Stimulated activated CD8-positive, alpha-beta memory T cell treated with anti-CD3 and anti-CD28 coated beads, Interleukin-15, amount 100 ng/mL, for 24 hours (primary cell): ENCODE measurements at places on chromosomes 6 and 20.

DNA sequence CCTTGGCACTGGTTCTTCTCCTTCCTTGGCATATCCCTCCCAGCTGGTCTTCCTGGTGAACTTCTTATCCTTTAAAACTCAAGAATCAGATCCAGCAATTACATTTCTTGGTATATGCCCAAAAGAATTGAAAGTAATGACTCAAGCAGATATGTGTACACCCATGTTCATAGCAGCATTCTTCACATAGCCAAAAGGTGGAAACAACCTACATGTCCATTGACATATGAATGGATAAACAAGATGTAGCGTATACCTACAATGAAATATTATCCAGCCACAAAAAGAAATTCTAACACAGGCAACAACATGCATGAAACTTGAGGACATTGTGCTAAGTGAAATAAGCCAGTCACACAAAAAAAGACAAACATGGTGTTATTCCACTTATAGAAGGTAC lies 103.7 kb upstream of the NT5E start:
- no peak for DNase-seq

DNA sequence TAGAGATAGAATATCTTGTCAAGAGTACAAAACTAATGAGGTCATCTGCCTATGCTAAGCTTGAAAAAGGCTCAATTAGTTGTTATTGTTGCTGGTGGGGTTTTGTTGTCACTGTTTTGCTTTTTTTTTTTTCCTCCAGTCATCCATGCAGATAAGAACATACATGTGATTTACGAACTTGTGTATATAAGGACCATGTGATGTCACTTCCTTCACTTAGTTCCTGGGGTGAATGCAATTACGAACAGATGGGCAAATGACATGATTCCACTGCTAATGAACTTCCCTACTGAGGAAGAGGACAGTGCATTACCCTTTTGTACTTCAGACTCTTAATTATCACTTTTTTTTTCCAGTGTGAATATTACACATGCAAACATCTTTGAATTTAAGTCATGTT lies 1175.3 kb upstream of the GJE1 start:
- no peak for DNase-seq

DNA sequence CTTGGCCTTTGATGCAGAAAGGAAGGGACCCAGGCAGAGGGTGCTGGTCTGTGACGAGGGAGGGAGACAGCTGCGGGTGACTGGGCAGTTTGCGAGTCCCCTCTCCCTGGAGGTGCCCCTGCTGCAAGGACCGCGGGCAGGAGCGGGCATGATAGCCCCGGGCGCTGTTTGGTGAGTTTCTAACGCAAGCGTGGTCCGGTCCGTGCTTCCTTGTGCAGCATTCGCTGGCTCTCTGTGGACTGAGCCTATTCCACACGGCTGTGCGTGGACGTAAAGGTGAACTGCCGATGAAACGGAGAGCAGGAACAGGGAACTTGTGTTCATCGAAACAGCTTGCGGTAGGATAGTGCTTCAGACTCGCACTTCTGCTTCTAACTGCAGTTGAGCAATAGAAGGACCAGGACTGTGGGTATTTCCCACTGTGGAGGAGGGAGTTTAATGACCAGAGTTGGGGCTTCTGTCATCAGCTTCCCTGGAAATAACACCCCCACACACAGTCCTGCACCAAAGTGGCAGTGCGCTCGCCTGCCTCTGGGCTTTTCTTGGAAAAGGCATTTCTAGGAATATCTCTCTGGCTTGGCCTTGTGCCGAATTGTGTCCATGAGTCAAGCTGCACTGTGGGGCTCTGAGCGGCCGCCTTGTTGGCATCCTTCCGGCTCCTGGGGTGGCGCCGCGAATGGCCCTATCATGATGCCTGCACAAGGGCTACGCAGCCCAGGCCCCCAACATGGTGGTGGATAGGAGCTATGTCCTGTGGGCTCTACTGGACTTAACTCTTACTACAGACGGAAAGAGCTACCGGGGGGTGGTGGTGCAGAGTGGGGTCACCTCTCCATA lies 48.9 kb downstream of the DUSP22 start:
- no peak for DNase-seq

DNA sequence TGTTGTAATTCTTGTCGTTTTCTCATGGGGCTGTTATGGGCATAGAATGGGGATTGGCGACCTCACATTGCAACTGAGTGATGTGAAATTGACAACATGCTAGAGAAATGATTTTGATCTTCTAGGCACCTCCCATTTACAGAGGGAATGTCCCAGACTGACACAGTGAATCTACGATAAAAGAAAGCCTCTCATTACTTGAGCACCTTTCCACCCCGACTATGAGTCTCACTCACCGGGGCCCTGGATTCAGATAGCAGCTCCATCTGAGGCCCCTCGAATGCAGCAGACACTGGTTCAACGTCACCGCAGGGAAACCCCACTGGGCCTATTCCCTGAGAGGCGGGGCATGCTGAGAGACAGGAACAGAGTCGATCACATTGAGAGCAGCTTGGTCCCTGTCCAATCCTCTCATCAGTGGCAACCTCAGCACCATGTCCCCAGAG lies 49.1 kb downstream of the NFATC2 start:
- no peak for DNase-seq

- no peak for DNase-seq
Observed at GRCh38 chr6:150880336-150880735, 14.8 kb downstream of the MTHFD1L start.

- DNase-seq, result no peak
Observed at GRCh38 chr6:149331043-149331807, 13.7 kb downstream of the TAB2 start.

GRCh38 chr6:129733290-129733689 lies 23.3 kb upstream of the ARHGAP18 start:
- DNase-seq, result no peak

GRCh38 chr6:140586426-140587061 lies 1212.1 kb upstream of the CITED2 start:
- no peak for DNase-seq

- DNase-seq, result no peak
Observed at GRCh38 chr6:56072856-56073255, 174.5 kb downstream of the COL21A1 start.

DNA sequence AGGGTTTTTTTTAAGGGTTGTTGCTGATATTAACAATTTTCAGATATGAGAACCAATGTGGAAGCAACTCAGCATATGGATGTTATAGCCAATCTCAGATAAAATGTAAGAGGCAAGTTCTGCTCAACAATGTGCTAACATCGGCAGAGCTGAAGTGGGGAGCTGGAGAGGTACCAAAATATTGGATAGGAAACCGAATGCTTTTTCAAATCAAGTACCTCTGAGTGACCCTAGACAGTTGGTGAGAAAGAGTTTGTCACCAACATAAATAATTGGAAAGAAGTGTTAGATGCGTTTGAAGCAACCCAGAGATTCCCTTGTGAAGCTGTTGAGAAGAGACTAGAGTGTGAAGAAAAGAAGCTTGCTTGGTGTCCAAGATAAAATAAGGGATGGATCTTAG lies 140.7 kb downstream of the SOX4 start:
- no peak for DNase-seq

DNA sequence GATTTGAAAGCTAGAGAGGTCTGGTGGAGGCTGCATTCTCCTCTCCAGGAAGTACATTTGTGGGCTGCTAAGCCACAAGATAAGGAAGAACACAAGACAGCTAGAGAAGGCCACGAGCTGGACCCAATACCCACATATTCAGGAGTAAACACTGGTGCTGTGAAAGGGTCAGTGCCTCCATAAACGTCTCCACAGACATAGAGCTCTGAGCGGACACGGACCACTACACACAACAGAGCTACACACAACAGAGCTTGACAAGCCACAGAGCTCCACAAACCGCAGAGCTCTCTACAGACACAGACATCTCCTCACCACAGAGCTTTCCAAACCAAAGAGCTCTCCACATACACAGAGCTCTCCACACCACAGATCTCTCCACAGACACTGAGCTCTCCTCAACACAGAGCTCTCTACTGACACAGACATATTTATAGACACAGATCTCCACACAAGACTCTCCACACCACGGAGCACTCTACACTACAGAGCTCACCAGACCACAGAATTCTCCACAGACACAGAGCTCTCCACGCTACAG lies 51.9 kb downstream of the ERMARD start:
- DNase-seq, result no peak

DNA sequence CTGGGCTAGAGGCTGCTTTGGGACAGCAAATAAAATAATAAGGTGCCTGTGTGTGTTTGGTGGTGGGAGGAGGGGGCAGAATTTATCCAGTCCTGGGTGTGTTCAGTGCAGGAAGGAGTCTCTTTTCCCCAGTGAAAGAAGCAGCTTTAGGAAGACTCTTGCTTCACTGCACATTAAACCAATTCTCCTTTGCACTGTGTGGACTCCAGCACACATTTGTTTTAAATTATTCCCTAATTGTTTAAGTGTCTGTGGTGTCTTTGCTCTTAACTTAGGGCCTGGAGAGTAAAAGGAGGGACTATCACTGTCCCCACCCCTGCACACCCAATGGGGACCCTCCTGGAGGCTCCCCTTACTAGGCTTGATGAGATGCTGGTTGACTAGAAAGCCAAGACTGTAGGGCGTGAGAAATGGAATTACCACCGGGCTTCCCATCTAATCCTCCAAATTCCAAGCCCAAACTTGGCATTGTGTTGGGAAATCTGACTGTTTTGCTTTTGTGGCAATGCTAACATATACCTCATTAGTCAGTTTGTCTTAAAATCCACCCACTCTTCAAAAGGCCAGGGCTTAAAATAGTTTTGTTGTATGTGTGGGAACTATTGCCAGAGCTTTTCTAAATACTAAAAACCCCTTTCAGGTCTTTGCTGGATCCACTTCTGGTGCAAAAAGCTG lies 13.5 kb upstream of the DAAM2 start:
- DNase-seq, result no peak

DNA sequence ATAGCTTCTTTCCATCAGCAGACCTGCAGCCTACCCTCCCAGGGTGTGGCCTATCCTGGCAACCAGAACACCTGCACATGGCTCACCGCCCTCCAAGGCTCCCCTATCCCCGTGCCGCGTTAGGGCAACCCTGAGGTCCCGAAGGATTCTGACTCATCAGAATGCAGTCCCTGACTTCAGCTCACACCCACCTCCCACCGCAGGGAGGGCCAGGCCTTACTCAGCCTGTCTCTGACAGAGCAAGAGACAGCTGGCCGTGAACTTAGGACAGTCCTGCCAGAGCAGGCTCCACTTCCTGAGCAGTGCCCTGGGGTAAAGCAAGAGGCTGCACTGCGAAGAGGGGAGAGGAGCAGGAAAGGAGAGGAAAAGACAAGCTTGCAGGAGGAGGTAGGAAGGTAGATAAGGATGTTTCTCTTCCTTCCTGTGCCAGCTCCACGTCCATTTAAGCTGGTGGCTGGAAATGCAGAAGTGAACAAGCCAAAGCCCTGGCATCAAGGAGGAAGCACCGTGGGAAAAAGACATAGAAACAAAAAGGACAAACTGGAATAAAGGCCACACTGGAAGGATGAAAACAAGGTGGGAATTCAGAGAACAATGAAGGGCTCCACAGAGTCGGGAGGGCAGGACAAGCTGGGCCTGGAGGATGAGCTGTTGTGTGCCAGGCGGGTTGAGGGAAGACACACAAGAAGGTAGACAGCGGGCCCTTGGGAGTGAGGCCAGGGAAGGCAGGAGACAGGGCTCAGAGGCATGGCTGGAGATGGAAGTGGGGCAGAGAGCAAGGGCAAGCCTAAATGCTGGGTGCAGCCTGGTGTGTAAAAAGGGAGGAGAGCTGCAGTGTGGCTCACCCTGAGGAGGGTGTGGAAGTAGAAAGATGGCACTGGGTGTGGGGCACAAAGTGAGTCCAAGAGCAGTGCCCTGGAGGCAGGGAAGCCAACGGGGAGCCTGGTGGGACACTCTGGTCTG lies 102.7 kb downstream of the SLC23A2 start:
- DNase-seq, result no peak

- DNase-seq, result no peak
Observed at GRCh38 chr6:165632194-165632593, 30.8 kb downstream of the PDE10A start.

- peak; percentile 21 for DNase-seq
Observed at GRCh38 chr6:13615792-13616120, 621 bp downstream of the NOL7 start.

- no peak for DNase-seq
Observed at GRCh38 chr20:50901301-50901700, 29.9 kb downstream of the ADNP start.
